ENCODE measurements at places on chromosomes 7 and 10.

- peak; percentile 39 for DNase-seq
These were observed 12.8 kb downstream of the MEIG1 start for GRCh38 chr10:14971867-14972448.

DNA sequence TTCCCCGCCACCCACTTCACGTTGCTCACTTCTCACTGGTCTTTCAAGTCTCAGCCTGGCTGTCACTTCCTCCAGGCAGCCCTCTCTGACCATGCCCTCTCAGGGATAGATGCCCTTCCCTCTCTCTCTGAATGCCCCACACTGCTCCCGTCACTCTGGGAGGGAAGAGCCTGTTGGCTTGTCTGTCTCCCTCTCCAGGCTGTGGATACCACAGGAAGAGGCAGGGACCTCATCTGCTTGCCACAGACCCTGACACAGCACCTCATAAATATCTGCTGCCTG is 93.1 kb downstream of the OAT start:
- DNase-seq: no peak

- DNase-seq: no peak
These were observed 39.9 kb upstream of the RBM33 start for GRCh38 chr7:155604504-155604997.

GRCh38 chr7:68185631-68186456 is 1189.2 kb downstream of the TYW1 start:
- DNase-seq: no peak

GRCh38 chr10:124414076-124414475 is 4.6 kb downstream of the OAT start:
- DNase-seq: no peak

GRCh38 chr7:117021366-117021765 is 68.1 kb downstream of the ST7 start:
- DNase-seq: no peak

- no peak for DNase-seq
These were observed 70.5 kb upstream of the AHR start for GRCh38 chr7:17227766-17228490.

DNA sequence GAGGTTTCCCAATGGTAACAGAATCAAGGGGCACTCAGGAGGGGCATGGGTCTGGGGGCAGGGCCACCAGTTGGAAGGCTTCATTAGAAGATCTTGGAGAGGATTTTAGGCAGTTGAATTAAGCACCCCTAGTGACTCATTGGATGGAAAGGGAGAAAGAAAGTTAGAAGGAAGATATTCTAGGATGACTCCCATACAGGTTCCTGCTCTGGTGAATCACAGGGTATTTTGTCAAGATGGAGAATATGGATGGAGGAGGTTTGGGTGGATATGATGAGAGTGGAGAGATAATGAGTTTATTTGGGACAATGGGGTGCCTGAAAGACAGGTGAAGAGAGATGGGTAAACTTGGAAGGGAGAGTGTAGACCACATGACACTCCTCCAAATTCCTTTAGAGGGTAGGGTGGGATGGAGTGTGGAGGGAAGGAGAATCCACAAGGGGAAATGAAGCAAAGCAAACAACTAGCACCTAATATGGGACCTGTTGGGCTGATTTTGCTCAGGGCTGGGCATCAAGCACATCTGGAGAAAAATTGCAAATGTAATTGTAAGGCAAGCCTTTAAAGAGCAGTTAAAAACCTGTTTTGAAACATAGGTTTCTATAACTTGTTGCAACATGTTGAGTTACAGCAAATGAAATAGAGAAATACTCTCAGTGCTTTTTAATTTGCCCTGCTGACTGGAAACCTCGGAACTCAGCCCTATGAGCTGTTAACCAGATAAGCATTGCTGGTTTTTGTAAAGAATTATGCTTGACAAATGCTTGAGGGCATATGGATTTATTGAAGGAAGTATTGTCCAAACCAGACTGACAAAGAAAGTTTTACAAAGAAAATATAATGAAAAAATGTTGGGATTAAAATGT is 2.9 kb upstream of the ENTPD7 start:
- DNase-seq: no peak

GRCh38 chr7:138954545-138955475 is 26.4 kb downstream of the KIAA1549 start:
- DNase-seq: no peak

DNA sequence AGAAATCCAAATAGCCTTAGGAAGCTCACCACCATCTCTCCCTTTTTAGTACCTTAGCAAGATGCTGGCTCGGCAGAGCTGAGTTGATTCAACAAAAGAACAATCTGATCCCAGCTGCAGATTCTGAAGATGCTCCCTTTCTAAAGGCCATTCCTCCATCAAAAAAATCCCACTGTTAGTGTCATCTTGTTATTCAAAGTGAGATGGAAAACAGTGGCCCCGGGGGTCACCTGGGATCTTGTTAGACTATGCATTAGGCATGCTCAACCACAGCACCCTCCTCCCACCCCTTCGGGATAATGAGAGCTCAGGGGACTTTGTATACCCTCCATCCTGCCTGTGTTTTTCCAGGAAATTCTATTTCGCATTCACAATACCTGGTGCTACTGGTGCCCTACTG is 2.4 kb downstream of the NCAPG2 start:
- DNase-seq: no peak

DNA sequence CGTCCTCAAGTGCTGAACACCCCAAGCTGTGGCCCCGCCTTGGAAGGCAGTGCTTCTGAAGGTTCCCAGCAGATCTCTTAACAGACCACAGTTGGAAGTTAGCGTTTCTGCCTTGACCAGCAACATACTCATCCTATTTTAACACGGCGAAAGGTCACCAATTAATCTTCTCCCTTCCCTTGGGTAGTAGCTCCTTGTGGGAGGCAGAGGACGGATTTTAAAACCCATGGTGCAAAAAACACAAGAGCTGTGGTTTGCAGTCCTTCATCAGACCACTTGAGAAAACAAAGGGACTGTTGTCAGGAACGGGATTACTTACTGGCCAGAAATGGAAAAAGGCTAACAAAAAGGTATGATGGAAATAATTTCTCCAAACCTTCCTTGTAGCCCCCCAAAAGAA is 87.3 kb downstream of the BEND7 start:
- DNase-seq: no peak

- no peak for DNase-seq
These were observed 75.0 kb upstream of the MAGI2 start for GRCh38 chr7:79528421-79528820.

DNA sequence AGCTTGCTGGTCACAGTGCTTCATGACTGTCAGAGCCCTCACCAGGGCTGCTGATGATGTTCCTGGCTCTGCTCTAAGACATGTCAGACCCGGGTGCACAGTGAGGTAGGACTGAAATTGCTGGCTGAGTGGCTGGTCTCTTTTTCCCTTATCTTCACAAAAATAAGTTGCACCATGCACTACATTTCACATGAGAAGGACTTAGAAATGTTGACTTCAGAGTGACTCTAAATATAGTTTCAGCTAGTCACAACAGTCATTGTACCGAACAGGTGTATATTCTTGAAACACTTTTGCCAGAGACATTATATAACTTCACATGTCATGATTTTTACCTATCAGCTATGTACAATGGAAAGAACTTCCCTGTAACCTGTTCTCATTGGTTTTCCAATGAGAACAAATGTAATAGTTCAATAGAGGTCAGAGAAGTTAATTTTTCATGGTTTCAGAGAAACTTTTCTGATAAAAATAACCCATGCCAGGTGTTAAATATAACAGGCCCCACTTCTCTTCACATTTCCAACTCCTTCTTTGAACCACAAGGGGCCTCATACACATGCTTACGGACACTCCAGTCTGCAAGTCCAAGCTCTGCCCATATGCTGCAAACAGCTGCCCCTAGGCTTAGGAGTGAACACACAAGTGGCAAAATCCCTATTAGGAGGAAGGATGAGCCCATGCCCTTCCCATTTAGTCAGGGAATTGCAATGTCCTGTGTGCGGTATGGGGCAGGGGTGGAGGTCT is 115.6 kb downstream of the CDK6 start:
- no peak for DNase-seq

DNA sequence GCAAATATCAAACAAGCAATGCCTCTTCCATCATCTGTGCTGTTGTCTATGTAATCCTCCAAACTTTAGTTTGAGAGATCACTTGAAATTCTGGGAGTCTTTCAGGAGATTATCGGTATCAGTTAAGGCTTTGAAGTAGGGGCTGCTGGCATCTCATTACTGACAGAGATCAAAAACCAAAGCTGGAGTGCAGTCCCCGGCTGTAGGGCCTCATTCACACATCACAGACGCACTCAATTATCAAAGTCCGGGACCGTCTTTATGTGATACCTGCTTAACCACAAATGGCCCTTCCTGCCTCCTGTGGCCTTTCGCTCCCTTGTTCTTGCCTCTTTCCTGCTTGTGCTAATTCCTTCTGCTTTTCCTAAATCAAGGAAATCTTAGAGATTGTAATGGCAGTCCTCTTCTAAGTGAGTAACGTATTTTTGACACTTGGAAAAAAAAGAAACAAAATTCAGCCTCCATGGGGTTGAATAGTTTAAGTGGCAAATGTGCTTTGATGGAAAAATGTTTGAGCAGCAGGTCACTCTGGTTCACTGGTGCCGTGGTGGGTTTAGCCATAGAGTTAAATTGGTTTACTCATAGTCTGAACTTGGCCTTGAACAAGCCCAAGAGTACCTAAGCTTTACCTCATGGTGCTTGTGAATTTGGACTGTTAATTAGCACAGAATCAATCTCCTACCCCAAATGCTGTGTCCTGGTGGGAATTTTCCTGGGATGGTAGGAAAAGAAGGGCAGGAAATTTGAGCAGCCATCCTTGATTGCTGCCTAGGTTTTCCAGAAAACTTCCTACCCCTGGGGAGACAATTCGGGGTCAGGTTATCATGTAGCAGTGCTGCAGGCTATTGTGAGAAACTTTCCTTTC is 178.9 kb upstream of the LYZL1 start:
- DNase-seq: no peak

DNA sequence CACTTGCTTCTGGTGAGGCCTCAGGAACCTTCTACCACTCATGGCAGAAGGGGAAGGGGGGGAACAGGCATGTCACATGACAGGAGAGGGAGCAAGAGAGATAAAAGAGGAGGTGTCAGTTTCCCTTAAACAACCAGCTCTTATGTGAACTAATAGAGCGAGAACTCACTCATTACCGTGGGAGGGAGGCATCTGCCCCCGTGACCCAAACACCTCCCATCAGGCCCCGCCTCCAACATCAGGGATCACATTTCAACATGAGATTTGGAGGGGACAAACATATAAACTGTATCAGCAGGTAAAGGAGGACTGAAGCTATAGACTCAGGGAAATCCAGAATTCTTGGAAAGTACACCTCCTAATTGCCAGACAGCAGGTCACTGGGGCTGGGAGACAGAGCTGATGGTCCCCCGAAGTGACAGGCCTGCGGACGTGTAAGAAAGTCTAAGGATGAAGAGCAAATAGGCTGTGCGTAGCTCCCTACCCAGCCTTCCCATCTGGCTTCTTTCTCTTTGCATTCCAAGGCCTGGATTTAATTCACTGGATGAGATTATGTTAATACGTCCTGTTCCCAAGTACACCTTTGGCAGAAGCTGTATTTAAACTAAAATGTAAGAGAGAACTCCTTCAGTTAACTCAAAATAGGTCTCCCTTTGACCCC is 186.7 kb upstream of the LYZL2 start:
- no peak for DNase-seq

DNA sequence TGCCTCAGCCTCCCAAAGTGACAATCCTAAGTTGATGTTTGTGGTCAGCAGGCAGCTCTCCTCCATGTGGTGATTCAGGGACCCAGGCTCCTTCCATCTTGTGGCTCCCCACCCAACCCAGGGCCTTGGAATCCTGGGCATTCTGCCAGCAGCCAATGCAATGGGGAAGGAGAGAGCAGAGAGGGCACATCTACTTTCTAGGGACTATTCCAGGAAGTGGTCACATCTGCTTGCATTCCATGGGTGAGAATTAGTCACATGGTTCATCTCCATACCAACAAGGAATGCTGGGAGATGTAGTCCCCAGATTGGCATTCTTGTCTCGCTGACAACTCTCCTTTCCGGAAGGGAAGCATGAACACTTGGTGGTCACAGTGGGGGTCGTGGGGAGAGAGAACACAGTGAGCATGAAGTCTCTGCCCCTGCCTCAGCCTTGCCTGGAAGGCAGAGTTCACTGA is 9.9 kb upstream of the SRRM3 start:
- no peak for DNase-seq

DNA sequence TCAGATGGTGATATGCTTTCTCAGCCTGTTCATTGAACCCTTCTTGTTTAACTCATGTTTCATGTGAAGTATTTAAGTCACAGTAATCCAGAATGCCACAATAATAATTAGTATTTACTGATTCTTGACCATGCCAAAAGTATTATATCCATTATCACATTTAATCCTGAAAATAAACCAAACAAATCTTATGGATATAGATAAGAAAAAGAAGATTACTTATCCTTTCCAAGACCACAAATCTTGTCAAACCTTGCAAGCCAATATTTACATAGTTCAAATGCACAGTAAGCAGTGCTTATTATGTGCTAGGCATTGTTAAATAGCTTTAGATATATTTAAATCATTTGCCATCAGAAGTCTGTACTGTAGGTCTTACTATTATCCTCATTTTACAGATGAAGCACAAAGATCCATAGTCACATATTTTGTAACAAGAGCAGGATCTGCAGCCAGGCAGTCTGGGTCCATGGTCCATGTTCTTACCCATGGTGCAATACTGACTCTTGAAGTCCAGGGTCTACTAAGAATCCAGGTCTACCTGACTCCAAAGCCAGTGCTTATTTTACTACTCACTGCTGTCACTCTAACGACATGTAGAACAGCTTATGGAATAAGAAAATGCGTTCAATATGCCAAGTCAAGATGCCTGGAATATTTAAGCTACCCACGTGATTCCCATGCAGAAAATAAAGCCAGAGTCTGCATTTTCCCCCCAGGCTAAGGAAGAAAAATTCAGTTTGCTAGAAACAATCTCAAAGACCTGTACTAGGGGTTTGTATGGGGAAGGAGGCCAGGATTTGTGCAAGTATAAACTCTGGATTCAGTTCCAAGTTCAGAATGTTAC is 984.8 kb upstream of the LRRTM3 start:
- DNase-seq: no peak

DNA sequence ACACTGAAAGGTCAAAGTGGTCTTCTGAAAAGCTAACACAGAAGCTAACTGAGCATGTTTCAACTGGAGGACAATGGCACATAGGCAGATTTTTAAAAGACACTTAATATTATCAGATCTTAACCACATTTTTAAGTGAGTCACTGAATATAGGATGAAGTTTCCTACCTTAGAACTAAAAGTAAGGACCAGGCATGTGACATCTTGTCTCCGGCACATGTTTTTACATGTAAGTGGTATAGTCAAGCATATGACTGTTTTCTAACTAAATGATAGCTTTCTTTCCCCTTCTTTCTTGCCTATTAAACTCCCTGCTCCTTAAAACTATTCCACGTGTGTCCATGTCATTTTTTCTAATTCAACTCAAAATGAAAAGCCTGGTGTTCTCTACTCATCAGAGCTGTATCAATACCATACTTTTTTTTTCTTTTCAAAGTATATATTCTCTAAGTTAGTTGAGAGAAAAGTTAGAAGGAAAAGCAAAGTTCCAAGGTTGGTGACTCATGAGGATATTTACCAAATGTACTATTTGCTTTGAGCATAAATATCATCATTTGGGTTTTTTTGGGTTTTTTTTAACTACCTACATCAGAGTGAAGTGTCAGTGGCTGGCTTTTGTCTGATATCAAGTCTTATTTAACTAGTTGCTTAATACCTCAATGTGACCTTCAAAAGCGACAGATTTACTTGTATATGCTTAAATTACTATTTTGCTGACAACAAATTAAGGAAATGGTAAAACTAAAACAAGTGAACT is 127.5 kb downstream of the CRPPA start:
- no peak for DNase-seq

- DNase-seq: no peak
These were observed 41.7 kb downstream of the HIPK2 start for GRCh38 chr7:139735912-139736595.

Measured in stimulated activated naive B cell treated with anti-CD40 and anti-IgM and Interleukin-4, amounts not matched to agents 10 μg/mL and 1 μg/mL and 100 μg/mL, for 72 hours (primary cell).